ENCODE measurements at places on chromosomes 7 and 10. TPM values are rescaled to one million over a fixed set of nuclear protein-coding genes. Genes with fewer than 3 reads are reported as not detected.

- DNase-seq = no peak
Measured at GRCh38 chr10:89003344-89003743, 12.7 kb downstream of the FAS start.

DNA sequence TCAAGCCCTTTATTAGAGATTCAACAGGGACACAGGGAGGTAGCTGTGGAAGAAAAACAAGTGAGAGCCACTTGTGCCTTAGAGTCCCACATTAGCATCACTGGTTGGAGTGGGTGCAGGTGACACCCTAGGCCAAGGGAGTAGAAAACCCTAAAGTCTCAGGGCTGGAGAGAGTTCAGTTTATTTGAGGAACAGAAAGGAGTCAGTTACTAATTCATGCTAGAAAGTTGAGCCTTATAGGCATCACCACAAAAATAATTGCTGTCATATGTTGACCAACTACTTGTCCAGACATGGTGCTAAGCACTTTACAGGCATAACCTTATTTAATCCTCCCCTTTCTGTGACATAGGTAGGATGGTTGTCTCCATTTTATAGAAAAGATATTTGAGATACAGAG is 20.9 kb upstream of the ACSL5 start:
- no peak for DNase-seq

DNA sequence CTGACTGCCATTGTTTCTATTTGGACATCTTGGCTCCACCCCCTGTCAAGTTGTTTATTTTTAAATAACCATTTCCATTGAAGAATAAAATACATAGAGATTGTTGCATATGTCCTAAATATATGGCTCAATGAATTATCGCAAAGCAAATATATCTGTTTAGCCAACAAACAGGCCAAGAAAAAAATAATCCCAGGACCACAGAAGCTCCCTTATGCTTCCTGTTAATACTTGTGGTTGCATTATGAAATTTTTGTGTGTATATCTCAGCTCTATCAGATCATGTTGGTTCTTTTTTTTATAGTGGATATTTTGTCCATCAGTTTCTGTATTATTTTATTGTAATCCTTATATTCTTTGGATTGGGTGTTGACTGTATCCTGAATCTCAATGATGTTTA is 53.4 kb upstream of the CYP2C8 start:
- DNase-seq = no peak

DNA sequence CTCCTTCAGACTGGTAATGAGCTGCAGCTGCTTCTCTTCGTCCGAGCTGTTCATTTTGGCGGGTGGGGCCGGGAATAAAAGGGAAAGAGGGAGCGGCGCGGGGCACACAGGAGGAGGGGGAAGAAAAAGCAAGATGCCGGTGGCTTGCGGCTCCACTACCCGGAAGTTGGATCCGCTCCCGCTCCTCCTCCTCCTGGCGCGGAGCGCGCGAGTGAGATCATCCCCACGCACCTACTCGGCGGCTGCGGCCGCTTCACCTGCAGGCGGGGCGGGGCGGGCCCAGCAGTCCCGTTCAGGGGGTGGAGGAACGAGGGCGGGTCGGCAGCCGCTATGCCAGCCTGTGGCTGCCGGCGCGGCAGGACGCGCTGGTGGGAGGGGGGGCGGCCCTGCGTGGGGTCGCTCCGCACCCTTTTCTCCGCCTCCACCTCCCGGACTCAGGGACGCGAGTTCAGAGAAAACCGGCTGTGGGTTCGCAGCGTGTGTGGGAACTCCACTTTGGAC is at the start of gene SHTN1:
SHTN1 (minus strand) TSS at position 162 of the 501 bp plus-strand sequence; CDS start at position 54, 108 bp downstream.
- peak; percentile 75 for DNase-seq

DNA sequence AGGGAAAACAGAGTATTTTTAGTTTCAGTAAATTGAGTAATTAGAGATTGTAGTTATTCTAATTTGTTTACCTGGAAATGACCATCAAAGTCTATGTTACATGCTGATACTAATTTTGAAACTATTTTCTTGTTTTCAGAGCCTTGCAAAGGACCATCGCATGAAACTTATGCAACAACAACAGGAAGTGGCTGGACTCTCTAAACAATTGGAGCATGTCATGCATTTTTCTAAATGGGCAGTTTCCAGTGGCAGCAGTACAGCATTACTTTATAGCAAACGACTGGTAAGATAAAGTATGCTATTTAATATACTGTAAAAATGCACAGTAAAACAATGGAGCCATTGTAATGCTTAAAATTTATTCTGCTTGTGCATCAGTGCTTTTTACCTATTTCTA is 78.5 kb downstream of the TRIM24 start:
- no peak for DNase-seq

DNA sequence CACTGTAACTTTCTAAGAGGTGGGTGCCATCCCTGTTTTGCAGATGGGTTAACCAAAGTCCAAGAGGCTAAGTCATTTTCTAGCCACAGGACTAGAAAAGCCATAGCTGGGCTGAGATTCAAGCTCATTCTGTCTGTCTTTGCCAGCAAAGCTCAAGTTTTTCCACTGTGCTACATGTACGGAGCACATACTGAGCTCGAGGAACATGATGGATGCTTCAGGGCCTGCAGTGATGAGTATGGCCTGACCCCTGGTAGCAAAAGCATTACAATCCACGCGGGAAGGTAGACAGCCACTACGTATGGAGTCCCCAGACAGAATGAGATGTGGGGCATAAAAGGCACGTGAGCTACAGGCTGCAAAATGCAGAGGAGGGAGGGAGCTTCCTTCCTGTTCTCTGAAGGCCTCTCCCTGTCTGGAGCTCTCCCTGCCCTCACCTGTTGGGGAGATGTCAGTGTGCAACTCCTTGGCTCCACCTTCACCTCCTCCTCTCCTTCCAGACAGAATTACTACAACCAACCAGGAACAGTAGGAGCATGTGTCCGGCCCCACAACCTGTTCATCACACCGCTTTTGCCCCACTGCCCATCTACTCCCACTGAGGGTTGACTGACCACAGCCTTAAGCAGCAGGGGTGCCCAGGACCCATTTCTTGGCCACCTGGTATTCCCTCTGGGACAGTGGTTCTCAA is 16.4 kb downstream of the ITPRIP start:
- no peak for DNase-seq

ASIC3 gene
- total RNA-seq = 0.53 TPM

ADRB1 gene
- total RNA-seq = 1.1 TPM

GRCh38 chr10:26859241-26860101 is 1.3 kb downstream of the ABI1 start:
- peak; percentile 6 for DNase-seq

DNA sequence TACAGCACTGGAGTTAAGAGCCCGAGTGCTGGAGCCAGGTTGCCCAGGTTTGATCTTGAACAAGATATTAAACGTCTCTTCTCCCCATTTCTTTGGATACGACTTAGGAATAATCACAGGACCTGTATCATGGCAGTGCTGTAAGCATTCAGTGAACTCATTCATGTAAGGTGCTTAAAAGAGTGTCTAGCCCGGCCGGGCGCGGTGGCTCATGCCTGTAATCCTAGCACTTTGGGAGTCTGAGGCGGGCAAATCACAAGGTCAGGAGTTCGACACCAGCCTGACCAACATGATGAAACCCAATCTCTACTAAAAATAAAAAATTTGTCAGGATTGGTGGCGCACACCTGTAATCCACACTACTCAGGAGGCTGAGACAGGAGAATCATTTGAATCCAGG is 40.8 kb downstream of the CHST15 start:
- DNase-seq = no peak

GRCh38 chr10:113160641-113161040 is 210.6 kb downstream of the TCF7L2 start:
- no peak for DNase-seq

- peak; percentile 60 for DNase-seq
Measured at GRCh38 chr10:112821663-112822062, 128.4 kb upstream of the TCF7L2 start.

DNA sequence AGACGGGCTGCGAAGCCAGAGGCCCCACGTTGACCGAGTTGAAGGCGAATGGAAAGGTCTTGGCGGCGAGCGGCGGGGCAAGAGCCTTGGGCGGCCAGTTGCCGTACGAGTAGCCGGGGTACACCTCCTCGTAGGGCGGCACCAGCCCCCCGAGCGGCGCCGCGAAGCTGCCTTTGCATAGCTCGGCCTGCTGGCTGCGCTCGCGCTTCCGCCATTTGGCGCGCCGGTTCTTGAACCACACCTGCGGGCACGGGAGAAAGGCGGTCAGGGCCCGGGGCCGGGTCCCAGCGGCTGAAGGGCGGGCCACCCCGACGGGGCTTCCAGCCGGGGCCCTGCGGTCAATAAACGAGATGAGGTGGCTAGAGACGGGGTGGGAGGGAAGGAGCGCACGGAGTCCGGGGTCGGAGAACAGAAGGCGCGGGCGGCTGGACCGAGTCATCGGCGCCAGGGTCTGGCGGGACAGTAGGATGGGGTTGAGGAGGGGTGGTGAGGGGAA is 4.8 kb downstream of the ELOVL3 start:
- DNase-seq = no peak

- DNase-seq = peak; percentile 20
Measured at GRCh38 chr7:7519056-7519455, 16.6 kb downstream of the COL28A1 start.

DNA sequence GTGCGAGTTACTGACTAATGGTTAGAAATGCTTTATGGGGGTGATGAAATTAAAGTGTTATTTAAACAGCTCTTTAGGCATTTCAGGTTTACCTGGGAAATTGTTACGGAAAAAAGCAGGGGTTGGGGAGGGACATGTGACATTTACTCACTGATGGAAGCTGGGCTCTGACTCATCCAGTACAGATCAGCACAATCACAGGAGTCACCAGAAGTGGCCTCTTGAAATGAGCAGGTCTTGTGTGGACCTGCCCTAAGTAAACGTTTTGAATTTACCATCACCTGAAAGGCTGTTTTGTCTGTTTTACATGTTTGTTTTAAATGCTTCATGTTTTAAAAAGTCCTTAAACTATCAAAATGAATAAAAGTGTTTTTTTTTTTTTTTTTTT is 2.3 kb downstream of the GLRX3 start:
- DNase-seq = peak; percentile 64

GRCh38 chr10:30786906-30787305 is 157.4 kb upstream of the LYZL2 start:
- no peak for DNase-seq

- peak; percentile 91 for DNase-seq
Measured at GRCh38 chr10:113093188-113094113, 143.4 kb downstream of the TCF7L2 start.

DNA sequence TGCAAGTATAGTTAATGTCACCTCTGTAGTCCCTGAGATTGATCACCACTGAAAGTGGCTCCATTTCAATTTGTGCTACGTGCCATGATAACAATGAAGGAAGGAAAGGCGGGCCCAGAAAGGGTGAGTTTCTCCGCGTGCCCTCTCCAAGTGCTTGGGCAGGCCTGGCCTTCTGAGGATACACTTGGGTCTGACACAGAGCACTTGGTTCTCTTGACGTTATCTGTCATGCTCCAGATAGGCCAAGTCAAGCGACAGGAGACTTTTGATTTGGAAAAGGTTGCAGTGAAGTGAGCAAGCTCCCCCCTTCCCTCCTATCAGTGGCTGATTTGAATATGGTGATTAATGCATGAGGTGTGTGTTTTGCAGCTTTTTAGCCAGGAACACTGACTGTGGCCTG is 160.9 kb upstream of the INSYN2A start:
- no peak for DNase-seq

HGF gene
- total RNA-seq = not detected

DNA sequence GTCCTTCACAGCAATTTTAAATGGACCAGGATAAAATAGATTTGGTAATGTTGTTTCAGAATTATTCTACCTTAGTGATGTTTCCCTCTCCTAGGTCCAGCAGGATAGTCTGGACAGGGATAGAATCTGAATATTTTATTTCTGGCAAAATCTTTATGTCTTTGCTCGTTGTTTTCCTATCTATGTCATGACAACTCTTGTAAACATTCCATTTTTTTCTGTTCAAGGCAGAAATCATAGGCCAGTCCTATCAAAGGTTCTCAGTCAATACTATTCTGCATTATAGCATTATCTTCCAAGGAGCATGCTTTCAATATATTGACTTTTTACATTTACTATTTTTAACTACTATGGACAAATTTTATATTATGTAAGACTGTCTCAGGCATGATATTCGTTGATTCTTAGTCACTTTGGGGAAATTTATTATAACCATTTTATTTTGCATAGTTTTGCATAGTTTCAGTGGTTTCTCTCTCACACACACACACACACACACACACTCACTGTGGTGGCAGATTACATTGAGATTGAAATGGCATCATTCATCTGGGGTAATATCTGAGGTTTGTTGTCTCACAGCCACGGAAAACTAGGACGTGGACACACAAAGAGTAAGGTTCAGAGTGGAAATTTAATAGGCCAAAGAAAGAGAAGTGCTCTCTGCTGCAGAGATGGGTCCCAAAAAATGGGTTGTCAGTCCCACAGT is 17.2 kb downstream of the TAS2R60 start:
- no peak for DNase-seq

SPDYE8 gene
- total RNA-seq = not detected
